Motor neuron (in vitro differentiated cells): ENCODE measurements at places on chromosomes 11 and 22. TPM values are rescaled to one million over a fixed set of nuclear protein-coding genes. Genes with fewer than 3 reads are reported as not detected.

DNA sequence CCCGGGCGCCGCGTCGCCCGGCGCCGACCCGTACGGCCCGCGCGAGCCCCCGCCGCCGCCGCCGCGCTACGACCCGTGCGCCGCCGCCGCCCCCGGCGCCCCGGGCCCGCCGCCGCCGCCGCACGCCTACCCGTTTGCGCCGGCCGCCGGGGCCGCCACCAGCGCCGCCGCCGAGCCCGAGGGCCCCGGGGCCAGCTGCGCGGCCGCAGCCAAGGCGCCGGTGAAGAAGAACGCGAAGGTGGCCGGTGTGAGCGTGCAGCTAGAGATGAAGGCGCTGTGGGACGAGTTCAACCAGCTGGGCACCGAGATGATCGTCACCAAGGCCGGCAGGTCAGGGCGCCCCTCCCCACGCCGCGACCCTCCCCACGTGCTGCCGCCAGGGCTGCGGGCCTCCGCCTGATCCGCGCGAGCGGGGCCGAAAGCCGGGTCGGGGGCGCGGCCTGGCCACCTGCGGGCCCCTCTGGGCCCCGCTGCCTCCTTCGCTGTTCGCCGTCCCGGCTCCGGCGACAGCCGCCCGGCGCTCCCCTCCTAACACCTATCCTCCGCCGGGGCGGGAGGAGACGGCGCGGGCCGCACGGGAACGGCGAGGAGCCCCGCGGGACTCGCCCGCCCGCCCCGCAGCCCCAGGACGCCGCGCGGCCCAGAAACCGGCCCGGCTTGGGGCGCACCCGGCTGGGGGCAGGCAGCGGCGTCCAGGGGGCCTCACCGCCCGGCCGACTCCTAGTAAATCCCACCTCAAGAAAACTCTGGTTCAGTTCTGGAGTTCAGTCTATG lies 560 bp downstream of the TBX1 start:
- ATAC-seq = peak; percentile 27

DNA sequence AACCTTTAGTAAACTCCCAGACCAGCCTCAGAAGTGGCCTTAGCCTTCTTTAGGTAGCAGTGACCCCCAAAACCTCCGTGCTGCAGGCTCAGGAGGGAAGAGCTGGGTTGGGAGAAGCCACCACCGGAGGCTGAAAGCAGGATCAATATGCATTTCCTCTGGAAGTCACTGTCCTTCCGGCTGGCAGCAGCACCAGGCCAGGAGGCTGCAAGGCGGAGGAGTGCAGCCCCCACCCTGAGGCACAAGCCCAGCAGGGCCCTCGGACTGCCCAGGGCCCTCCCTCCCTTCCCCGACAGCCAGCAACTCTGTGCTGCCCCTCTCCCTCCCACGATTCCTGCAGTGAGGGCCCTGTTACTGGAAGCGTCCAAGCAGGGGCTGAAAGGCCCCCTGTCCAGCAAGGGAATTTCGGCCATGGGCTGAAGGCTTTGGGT lies 3.2 kb upstream of the NRXN2 start:
- peak; percentile 6 for ATAC-seq

DNA sequence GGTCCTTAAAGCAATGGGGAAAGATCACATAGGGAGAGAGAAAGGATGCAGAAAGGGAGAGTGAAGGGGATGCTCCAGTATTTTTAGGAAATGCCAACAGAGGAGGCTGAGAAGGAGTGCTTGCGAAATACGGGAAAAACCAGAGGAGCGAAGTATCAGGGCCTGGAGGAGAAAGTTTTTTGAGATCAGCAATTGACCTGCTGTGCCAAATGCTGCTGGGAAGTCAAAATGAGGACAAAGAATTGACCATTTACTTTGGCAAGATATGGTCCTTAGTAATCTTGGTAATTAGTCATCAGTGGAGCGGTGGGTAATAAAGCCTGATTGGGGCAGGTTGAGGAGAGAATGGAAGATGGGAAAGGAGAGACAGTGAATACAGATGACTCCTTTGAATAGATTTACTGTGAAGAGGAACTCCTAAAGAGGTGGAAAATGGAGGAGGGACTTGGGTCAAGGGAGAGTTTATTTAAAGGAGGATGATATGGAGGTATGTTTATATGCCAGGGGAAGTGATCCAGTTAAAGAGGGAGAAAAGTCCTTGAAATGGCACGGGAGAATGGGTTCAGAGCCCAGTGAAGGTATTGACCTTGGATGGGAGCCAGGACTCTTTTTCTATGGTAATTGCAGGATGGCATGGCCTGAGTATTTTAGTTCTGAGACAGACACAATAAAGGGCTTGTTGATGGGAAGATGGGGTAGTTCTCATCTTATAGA lies 111.5 kb downstream of the PKNOX2 start:
- ATAC-seq = no peak

DNA sequence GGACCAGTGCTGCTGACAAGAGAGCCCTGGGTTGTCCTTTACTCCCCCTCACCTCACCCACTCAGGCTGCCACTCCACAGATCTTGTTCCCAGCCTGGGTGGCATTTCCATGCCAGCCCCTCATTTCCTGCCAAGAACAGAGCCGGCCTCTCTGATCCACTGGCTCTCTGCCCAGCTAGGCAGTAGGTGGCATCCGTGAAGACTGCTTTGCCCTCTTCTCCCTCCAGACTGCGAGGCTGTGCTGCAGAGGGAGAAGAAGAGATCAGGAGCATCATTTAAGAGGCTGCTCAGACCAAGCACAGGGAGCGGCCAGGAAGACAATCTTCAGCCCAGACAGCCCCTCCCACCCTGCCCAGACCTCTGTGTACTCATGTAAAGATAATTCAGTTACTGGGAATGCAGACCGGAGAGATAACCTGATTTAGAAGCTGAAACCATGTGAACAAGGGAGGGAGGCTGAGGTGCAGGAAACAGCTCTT lies 126.9 kb upstream of the NCAM1 start:
- peak; percentile 40 for ATAC-seq

The F2 gene
- 0.92 and 1.1 TPM in 2 replicates for total RNA-seq

The SCGB2A2 gene
- total RNA-seq = not detected in 2 replicates

The ABCC8 gene
- total RNA-seq = 0.86 and 3.6 TPM in 2 replicates
